Colonic mucosa (tissue), 4 donors: ENCODE measurements at places on chromosomes 13 and 19. TPM values are rescaled to one million over a fixed set of nuclear protein-coding genes. Genes with fewer than 3 reads are reported as not detected.
A peak's percentile ranks its signal among the peaks of the same experiment; 100 is the strongest.

FFAR1 gene
- not detected for total RNA-seq

- no peaks in the 10 kb centered on the region for H3K27me3 ChIP-seq
- no peak for DNase-seq
- no peak overlapping the region for H3K4me3 ChIP-seq
- H3K36me3 ChIP-seq, result no peaks in the 10 kb centered on the region
These were observed 4.9 kb downstream of the TEX29 start for GRCh38 chr13:111325146-111325890.

DNA sequence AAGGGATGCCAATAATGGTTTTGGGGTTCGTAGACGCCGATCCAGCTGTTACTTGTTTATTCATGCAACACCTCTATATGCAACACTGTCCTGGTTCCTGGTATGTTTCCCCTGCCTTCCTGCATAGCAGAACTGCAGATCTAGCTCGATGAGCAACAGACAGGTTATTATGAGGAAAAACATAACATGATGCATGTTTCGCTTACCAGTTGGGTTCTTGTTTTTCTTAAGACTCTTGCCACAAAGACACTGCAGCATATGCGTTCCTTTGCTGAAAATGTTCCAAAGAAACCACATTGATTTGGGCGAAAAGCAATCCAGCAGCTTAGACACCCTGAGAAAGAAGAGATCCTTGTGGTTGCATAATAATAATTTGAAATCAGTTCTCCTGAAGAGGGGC lies 583 bp downstream of the FGF14 start:
- H3K4me3 ChIP-seq, result peak overlapping the region; percentile 38
- peaks cover 19% of the 10 kb centered on the region for H3K27me3 ChIP-seq
- no peak overlapping the region for H3K27ac ChIP-seq
- H3K36me3 ChIP-seq, result no peaks in the 10 kb centered on the region
- DNase-seq, result no peak

DNA sequence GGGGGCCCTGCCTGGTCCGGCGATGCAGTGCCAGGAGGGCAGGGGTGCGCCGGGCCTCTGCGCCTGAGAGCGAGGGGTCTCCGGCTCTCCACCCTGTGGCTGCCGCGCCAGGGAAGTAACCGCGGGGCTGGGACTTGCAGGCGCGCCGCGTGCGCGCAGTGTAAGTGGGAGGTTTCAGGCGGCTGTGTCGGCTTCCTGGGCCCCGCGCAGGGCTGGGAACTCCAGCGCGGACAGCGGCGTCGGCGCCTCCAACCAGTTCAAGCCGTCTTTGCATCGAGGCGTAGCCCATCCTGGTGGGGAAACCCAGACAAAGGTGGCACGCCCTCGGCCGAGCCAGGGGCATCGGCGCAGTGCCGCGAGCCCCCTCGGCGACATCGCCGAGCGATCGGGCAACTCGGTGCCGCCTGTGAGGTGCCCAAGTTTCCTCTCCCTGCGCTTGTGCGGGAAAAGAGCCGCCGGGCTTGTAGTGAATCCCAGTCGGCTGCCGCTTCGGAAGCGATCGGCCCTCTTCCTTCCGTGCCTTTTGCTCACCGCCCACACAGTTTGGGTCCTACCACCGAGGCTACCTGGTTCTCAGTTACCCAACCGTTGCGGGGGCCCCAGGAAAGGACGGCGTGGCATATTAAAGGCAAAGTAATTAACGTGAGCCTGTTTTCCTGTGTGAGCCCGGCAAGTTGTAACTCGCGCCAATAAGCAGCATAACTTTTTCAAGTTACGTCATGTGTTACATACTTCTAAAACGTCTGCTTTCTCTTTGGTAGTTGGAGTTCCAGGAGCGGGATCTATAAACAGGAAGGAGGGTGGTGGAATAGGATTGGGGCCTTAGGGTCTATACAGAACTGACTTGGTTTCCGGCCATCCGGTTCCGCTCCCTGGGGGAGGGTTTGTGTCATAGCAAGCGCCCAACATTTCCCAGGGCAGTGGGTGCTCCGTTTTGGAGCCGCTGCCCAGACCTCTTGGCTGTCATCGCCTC lies 1.2 kb downstream of the LRCH1 start:
- peak; percentile 77 for DNase-seq
- H3K4me3 ChIP-seq, result peak overlapping the region; percentile 86
- peak overlapping the region; percentile 87 for H3K27ac ChIP-seq

GRCh38 chr13:44230071-44230470 lies 143.6 kb upstream of the SERP2 start:
- no peaks in the 10 kb centered on the region for H3K4me1 ChIP-seq
- no peaks in the 10 kb centered on the region for H3K36me3 ChIP-seq
- H3K27ac ChIP-seq, result no peak overlapping the region
- no peak for DNase-seq
- no peak overlapping the region for H3K4me3 ChIP-seq

DNA sequence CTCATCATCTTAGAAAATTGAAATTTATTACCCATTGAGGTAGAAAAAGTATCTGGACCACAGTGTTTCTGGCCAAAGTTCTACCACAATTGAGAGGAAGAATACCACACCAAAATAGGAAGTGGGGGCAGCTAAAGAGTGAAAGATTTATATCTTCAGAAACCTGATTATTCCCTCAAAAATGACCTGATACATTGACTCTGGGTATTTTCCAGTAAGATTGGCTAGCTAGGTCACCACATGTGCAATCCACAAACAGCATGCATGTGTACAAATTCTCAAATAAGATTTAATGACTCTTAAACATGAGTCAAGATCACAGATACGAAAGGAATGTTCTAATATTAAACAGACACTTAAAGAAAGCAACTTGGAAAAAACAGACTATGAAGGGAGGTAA lies 1516.2 kb upstream of the PCDH20 start:
- no peaks in the 10 kb centered on the region for H3K27me3 ChIP-seq
- H3K4me1 ChIP-seq, result no peaks in the 10 kb centered on the region
- no peaks in the 10 kb centered on the region for H3K36me3 ChIP-seq
- DNase-seq, result no peak
- H3K4me3 ChIP-seq, result no peak overlapping the region
- no peak overlapping the region for H3K27ac ChIP-seq

GRCh38 chr19:963486-963951 lies 20.6 kb upstream of the WDR18 start:
- no peak overlapping the region for H3K27ac ChIP-seq
- H3K36me3 ChIP-seq, result no peaks in the 10 kb centered on the region
- H3K27me3 ChIP-seq, result no peaks in the 10 kb centered on the region
- no peak overlapping the region for H3K4me3 ChIP-seq
- no peak for DNase-seq

DNA sequence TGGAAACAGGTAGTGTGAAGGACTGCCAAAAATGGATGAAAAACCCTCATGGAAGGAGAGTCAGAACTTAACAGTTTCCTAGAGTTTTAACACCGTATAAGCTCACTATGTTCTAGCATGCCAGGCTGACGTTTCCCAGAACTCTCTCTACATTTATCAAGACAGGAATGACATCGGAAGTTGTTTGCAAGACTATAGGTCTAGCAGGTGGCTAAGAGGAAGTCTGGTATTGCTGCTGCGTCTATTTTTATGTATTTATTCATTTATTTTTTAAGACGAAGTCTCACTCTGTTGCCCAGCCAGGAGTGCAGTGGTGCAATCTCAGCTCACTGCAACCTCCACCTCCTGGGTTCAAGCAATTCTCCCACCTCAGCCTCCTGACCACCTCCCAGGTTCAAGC lies 20.5 kb upstream of the ARL11 start:
- no peaks in the 10 kb centered on the region for H3K27me3 ChIP-seq
- DNase-seq, result no peak
- H3K4me3 ChIP-seq, result no peak overlapping the region
- H3K27ac ChIP-seq, result no peak overlapping the region

DNA sequence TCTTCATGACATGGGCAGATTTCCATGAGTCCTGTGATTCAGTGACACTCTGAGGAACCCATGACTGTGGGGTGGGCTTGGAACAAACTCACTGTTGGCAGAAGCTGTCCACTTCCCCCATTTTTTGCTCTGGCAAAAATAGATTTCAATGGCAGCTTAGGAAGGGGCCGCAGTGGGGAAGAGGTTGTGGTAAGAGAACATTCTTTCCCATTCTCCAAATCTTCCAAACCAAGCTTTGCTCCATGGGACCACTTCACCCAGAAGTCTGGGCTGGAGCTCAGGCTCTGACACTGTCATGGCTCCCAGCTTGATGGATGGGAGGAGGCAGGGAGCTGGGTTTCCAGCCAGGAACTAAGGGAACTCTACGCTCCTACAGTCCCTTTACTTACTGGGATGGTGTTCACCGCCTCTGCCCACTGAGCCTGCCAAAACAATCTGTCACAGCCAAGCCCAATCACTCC lies 24.9 kb upstream of the MEDAG start:
- H3K4me3 ChIP-seq, result no peak overlapping the region
- peak overlapping the region; percentile 6 for H3K27ac ChIP-seq
- no peak for DNase-seq
- no peaks in the 10 kb centered on the region for H3K4me1 ChIP-seq

SMIM17 gene
- not detected for total RNA-seq

GRCh38 chr13:30845297-30846214 lies 60.5 kb upstream of the MEDAG start:
- H3K4me1 ChIP-seq, result no peaks in the 10 kb centered on the region
- DNase-seq, result no peak
- H3K4me3 ChIP-seq, result no peak overlapping the region
- H3K36me3 ChIP-seq, result no peaks in the 10 kb centered on the region
- H3K27me3 ChIP-seq, result no peaks in the 10 kb centered on the region
- no peak overlapping the region for H3K27ac ChIP-seq
